DMS53 (cell line): ENCODE measurements at places on chromosomes 13 and 19.

DNA sequence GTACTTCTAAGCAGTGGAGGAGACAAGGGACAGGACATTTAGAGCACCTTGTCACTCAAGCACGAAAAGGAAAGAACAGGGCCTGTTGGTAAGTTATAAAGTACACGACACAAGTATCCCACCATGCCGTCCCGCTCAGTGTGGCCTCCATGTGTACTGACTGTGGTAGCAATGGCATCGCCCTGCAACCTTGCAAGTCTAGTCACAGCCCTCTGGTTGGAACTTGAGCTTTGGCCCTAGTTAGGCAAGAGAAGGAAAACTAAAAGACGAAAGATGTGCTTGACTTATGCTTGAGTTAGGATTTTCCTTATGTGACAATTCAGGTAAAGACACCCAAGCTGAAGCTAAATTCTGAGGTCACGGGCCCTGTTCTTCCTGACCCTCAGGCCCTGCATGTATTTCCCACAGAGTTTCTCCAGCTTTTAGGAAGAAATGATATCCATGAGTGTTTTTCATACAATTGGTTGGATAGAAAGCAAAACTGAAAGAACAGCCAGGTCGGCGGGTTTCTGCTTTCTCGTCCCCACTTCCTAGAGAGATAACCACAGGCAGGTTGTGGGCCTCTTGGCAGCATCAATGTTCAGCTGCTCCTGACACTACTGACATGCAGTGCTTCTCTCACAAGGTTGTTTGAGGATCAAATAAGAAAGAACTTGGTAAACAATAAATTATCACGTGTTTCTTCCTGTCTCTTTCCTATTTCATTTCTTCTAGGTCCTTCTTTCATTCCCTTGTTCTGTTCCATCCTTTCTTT lies 216.2 kb downstream of the IRS2 start:
- peak; percentile 45 for DNase-seq

- no peak for DNase-seq
Measured at GRCh38 chr13:20873348-20873747, 29.2 kb downstream of the XPO4 start.

DNA sequence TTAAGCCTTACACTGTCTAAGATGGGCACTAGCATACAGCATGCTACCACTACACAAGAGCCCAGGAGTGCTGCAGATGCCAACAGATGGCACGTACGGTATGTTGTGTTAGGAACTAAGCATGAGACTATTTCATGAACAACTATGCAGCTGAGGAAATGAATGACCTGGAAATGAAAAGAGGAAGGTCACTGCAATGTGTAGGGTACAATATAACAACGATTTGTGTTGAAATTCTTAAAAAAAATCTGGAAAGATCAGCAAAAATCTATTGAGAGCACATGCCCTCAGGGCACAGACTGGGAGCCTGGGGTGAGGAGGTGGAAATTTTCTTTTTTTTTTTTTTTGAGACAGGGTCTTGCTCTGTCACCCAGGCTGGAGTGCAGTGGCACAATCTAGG lies 14.4 kb downstream of the HAUS8 start:
- no peak for DNase-seq

DNA sequence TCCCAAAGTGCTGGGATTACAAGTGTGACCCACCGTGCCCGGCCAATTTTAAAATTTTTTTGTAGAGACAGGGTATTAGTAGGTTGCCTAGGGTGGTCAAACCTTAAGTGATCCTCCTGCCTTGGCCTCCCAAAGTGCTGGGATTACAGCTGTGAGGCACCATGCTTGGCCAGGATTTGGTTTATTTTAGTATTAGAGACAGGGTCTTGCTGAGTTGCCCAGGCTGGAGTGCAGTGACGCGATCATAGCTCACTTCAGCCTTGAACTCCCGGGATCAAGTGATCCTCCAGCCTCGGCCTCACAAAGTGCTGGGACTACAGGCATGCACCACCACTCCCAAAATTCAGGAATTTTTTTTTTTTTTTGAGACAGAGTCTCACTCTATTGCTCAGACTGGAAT lies 5.4 kb upstream of the ZNF414 start:
- no peak for DNase-seq

DNA sequence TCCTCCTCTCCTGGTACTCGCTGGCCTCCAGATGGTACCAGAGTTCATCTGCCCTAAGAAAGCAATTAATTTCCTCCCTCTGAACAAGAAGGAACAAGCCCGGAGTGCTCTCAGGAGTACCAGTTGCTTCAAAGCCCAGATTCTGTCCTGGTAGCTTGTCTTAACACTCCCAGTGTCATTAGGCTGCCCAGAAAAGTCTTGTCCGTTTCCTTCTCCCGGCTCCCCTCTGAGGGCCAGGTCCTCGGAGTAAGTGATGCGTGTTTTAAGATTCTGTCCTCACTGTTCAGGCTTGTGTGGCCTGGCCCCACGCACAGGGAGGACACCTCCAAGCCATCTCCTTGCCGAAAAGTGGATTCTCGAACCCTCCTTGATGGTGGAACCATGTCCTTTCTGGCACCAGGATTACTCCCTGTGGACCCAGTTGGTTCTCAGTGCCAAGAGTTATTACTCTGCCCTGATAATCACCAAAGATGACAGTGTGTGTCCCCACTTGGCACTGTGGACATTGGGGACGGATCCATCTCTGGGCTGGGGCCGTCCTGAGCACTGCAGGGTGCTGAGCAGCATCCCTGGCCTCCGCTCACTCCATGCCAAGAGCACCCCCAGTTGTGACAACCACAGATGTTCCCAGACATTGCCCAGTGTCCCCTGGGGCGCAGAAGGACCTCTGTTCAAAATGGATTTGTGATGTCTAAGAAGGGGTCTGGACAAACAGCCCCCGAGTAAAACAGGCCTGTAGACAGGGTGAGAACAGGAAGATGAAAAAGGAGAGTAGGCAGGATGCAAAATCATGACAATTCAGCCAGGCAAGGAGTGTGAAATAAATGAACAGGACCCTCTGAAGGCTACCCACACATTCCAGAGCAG lies 52.4 kb downstream of the RFX2 start:
- DNase-seq = no peak

DNA sequence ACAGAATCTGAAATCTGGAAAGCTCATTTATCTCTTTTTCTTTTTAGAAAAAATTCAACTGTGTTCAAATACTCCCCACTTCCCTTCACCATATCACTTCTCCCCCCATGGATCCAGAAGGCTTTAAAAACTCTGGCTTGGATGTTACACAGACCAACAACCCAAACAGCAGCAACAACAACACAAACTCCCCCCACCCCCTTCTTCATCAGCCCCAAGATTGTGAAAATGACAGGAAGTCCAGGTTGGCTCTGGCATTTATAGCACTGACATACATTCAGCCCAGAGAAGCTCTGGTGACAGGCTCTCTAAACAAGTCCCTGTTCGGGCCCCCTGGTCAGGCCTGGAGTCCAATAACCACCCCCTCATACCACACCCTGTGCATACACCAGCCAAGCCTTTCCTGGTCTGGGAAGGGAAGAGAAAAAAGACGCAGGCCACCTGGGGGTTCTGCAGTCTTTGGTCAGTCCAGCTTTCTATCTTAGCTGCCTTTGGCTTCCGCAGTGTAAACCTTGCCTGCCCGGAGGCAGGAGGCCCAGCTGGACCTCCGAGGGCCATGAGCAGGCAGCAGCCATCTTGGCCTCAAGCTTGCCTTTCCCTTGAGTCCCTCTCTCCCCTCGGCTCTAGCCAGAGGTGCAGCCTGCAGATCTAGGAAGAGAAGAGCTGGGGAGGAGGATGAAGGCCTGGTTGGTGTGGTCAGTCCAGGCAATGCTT lies 6.8 kb downstream of the CDX2 start:
- no peak for DNase-seq
